ENCODE measurements at places on chromosomes 13 and 19.

GRCh38 chr19:33399745-33400681, 26.5 kb downstream of the CEBPG start:
- DNase-seq = no peak

DNA sequence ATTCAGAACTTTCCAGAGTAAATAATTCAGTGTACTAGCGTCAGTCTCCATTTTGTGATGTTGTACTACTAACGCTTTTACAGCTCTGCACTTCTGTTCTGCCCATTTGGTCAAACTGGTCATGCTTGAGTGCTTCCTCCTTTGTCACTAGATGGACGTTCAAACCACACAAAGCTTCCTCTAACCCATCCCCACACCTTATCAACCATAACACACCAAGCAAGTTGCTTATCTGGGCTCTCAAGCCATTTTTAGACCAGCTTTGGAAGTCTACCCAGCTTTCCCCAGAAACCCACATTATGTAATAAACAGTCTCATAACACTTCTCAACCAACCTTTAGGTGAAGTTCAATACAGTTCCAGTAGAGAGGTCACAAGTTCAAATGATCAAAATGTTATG, 2.3 kb upstream of the ZNF347 start:
- DNase-seq = no peak

- DNase-seq = no peak
These were observed 5.2 kb upstream of the FUT6 start for GRCh38 chr19:5844456-5845433.

GRCh38 chr19:45179072-45179891, 698 bp downstream of the BLOC1S3 start:
- DNase-seq = no peak

DNA sequence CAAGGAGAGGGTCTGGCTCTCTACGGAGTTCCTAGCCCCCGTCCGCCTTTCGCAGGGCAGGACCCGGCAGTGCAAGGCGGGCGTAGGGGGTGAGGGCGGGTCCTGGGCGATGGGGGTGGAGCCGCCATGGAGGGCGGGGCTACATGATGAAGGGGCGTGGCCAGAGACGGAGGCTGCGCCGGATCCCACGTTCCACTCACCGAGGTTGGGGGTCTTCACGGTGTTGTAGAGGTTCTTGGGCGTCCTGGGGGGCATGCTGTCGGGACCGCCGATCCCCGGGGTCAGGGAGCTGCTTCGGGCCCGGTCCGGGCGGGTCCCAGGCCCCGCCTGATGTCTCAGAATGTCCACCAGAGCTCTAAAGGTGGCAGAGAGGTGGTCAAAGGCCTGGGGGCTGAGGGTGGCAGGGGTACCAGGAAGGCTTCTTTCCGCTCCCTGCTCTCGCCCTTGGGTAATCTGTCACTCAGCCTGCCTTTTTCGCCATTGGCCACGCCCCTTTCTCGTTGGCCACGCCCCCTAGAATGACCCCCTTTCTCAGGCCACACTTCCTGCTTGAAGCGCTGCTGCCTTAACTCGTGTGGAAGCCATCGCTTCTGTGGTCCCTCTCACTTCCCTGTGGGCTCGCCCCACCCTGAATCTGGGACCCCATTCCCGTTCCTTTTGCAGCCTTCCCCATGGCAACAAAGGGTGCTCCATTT, 2.5 kb downstream of the SHISA7 start:
- no peak for DNase-seq

GRCh38 chr19:13817615-13818371, 22.6 kb downstream of the ZSWIM4 start:
- DNase-seq = no peak

Data from HTR-8/SVneo (cell line).